ENCODE measurements at places on chromosomes 12 and 14.

DNA sequence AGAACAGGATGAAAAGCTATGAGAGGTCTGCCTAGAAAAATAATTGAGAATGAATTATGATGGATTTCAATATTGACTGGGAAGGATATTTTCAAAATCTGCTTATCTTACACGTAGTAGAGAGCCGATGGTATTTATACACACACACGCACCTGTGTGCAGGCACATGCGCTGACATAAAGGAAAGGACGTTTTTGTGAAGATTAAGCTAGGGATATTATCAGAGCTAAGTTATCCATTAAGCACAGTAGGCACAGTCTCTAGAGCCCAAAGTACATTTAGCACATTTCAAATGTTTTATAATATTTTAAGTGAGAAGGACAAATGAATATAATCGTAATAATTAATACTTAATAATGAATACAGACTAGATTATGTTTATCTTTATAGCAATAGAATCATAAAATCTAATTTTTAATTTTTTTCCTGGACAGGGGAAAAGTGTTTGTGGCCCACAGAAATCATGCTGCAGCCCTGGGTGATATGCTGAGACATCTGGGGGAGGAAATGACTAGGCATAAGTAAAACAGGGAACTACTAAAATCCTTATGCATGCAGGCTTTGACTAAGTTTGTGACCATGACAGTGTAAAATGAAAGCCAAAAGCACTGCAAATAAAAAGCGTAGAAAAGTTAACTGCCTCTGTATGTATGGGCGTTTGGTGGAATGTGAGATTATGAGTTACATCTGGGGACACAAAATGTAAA lies 146.1 kb downstream of the KITLG start:
- DNase-seq, result no peak

- no peak for DNase-seq
These were observed 1236.5 kb downstream of the SLC16A7 start for GRCh38 chr12:60832290-60832689.

DNA sequence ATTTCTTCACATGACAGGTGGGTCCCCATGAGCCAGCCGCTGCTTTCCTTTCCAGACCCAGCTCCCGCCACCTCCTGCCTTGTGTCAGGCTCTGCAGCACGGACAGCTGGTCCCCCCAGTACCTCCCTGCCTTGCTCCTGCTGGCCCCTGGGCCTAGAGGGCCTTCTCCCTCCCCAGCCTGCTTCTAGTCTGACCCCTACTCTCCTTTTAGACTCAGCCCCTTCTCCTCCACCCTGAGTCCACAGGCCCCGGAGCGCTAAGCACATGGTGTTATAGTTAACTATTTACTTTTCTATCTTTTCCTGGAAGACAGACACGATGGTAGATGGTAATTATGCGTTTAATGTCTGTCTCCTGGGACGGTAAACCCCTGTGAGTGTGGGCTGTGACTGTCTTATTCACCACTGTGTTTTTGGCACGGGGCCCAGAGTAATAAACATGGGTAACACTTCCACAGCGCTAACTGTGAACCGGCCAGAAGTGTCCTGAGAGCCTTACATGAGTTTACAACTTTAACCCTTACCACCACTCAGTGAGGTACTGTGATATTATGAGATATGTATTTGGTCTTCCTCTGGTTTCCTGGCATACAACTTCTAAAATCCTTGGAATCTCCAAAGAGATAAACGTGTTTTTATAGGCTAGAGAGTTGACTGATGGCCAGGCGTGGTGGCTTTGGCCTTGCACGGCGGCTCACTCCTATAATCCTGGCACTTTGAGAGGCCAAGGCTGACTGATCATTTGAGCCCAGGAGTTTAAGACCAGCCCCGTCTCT lies 41.2 kb downstream of the DGLUCY start:
- no peak for DNase-seq

DNA sequence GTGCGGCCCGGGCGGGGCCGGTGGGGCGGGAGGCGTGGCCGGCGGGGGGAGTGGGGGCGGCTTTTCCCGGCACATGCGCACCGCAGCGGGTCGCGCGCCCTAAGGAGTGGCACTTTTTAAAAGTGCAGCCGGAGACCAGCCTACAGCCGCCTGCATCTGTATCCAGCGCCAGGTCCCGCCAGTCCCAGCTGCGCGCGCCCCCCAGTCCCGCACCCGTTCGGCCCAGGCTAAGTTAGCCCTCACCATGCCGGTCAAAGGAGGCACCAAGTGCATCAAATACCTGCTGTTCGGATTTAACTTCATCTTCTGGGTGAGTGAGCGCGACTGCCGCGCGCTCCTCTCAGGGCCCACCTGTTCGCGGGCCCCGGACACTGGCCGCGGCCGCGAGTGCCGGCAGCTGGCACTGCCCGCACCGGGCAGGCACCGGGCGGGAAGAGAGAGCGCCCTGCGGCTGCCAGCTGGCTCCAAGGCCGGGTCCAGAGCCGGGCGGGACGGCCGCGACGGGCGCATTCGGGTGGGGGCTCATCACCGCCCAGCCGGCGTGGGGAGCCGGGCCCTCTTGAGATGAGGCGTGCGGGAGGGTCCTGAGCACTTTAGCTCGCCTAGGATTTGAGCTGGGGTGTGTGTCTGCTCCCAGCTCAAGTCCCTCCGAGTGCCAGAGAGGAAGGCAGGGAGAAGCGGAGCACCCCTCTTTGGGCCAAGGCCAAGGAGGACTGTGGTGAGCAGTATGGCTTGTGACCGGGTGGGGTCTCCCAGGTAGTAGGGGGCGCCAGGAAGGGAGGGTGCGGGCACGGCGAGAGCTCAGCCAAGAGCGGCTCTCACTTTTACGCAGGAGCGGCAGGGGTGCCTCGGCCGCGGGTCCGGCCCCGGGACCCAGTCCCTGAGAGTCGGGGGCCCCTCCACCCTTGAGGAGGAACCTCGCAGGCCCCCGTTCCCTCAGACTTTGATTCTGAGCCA lies at the start of gene CD9:
TSS of gene CD9 (plus strand) at position 145 of the 957 bp plus-strand sequence. CDS start at position 245, 100 bp downstream.
- no peak for DNase-seq

- DNase-seq, result no peak
These were observed 46.7 kb downstream of the FOXN3 start for GRCh38 chr14:89370381-89370780.

DNA sequence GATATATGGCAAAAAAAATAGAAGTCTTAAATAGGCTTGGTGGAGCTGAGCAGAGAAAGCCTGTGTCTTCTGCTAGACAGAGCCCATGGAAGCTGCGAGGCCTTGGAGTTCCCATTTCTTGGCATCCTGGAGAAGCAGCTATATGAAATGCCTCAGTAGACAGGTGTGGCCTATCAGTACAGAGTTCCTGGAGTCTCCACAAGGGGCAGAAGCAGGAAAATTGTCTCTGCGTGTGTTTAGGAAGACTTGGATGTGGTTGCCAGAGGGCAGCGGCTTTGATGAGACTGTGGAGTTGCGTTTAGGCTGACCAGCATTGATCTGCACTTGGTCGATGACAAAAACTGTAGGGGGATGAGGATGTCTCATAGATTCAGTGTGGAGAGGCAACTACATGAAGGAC lies 334.5 kb upstream of the SEL1L start:
- DNase-seq, result no peak

GRCh38 chr14:32679927-32680612 lies 258.6 kb upstream of the NPAS3 start:
- no peak for DNase-seq

GRCh38 chr14:94681300-94682060 lies 69.3 kb downstream of the SERPINA3 start:
- no peak for DNase-seq

DNA sequence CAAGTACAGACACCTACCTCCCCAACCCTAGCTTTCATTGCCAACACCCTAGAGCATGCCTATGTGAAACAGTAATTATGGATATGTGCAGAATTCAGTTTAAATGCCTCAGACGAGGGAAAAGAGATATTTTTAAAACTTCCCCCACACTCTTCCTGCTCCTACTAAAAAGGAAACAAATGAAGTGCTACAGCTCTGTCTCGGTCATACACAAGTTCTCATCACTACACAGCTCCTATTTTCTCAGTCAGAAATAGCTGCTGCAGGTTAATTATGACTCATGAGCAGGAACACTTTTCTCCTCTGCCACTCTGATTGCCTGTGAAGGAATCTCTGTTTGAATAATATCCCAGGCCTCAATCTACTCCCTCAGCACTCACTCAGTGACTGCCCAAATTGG lies 703.6 kb upstream of the FLRT2 start:
- DNase-seq, result no peak

DNA sequence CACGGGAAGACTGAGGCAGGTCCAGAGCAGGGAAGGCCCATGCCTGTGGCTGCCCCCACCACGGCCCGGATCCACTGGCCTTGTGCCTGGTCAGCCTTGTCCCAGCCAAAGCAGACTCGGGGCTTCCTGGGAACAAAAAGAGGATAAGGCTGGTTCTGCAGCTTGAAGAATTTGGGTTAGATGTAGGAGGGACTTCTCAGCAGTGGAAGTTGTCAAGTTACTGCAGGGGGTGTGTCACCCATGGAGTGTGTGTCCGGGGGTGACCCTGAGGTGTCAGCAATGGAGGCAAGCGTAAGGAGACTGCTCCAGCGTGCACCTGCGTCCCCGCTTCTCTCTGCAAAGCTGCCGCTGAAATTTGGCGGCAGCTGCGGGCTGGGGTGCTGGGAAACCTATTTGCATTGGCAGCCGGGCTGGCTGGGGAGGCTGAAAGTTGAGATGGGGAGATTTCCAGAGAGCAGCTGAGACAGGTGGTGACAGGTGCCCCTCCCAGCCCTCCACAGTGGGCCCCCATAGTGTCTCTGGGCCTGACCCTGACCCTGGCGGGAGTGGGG lies 12.5 kb upstream of the TNFAIP2 start:
- no peak for DNase-seq

DNA sequence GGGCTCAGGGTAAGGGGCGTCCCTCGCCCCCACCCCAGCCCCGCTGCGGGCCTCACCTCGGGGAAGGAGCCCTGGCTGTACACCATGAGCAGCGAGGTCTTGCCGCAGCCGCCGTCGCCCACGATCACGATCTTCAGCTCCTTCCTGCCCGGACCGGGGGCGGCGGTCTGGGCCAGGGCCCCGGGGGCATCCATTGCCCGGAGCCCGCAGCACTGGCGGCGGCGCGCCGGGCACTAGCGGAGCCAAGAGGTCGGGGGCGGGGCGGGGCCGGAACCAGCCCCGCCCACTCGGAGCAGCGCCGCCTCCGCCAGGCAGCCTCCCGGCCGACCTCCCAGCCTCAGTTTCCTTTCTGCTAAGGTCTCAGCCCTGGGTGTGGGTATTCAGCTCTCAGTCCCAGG lies at the start of gene RHOF:
TSS of gene RHOF (minus strand) at position 249 of the 398 bp plus-strand sequence. CDS start at position 194, 55 bp downstream.
- DNase-seq, result no peak

DNA sequence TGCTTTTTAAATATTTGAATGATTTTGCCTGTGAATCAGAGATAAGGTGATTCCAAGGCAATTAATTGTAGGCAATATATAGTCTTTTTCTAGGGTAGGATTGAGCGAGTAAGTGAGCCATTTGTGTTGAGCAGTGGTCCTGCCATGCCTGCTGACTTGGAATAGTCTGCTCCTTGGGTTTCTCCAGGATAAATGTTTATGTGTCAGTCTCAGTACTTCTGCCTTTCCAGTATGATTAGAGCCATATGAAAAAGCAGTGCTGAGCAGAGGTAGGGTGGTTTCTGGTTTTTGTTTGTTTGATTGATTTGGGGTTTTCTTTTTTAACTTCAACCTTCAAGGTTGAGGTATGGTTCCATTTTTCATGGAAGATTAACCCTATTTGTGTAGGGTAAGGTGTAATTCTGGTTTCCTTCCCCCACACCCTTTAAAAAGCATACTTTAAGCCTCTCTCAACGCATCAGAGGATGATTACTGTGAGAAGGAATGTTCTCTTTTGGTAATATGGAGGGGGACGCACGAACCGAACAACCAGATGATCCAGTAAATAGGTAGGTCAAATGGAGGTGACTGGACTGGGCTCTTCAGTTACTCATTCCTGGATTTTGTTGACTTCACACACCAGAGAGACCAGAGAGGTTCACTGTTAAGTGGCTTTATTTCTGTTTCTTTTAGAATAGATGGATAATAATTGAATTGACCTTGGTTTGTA lies 22.7 kb downstream of the FRMD6 start:
- DNase-seq, result no peak

All from substantia nigra (tissue), 51 donors.